ENCODE measurements at places on chromosomes 13 and 19. TPM values are rescaled to one million over a fixed set of nuclear protein-coding genes. Genes with fewer than 3 reads are reported as not detected.

The EBI3 gene
- total RNA-seq, result 3.3 TPM

The TMEM272 gene
- total RNA-seq, result 0.16 TPM

The ADGRE1 gene
- 1.6 TPM for total RNA-seq

The ABCC4 gene
- total RNA-seq, result 18.6 TPM

The GNA15 gene
- total RNA-seq, result 12.5 TPM

The TUBGCP3 gene
- 34.7 TPM for total RNA-seq

The B3GNT3 gene
- total RNA-seq, result 0.42 TPM

The DCT gene
- 0.54 TPM for total RNA-seq

The RFPL4AL1 gene
- not detected for total RNA-seq

The ZNF813 gene
- 4.0 TPM for total RNA-seq

The RELB gene
- 30.0 TPM for total RNA-seq

The FCHO1 gene
- total RNA-seq, result 6.9 TPM

The C19orf73 gene
- 0.49 TPM for total RNA-seq

The LRG1 gene
- 1.4 TPM for total RNA-seq

The ZNF563 gene
- 5.4 TPM for total RNA-seq

The RSPH6A gene
- total RNA-seq, result 0.23 TPM

The CEACAM4 gene
- total RNA-seq, result 0.84 TPM

The C19orf47 gene
- total RNA-seq, result 16.9 TPM

The IZUMO2 gene
- total RNA-seq, result not detected

The CEACAM21 gene
- 3.1 TPM for total RNA-seq

The ZNF471 gene
- 11.0 TPM for total RNA-seq

The CEACAM8 gene
- 0.19 TPM for total RNA-seq

The PSPN gene
- 1.0 TPM for total RNA-seq

The CGB1 gene
- not detected for total RNA-seq

The ADGRE2 gene
- 8.3 TPM for total RNA-seq

The KCNC3 gene
- total RNA-seq, result 3.2 TPM

The ADGRE3 gene
- total RNA-seq, result not detected

The NLRP5 gene
- total RNA-seq, result not detected

The BRME1 gene
- total RNA-seq, result 2.3 TPM

The WIZ gene
- 38.0 TPM for total RNA-seq

The RAB11B gene
- total RNA-seq, result 119 TPM

The PABPC3 gene
- 0.15 TPM for total RNA-seq

The MISP gene
- total RNA-seq, result not detected

The CPB2 gene
- total RNA-seq, result not detected

The ZNF429 gene
- 14.3 TPM for total RNA-seq

The ALKBH7 gene
- total RNA-seq, result 36.5 TPM

The ZNF730 gene
- total RNA-seq, result 0.91 TPM

The CYSLTR2 gene
- total RNA-seq, result 1.1 TPM

The ITPKC gene
- total RNA-seq, result 23.9 TPM

The CEACAM20 gene
- not detected for total RNA-seq

The SH2D3A gene
- total RNA-seq, result 0.68 TPM

The ENOX1 gene
- 2.2 TPM for total RNA-seq

The BEST2 gene
- total RNA-seq, result not detected

Measured in aorta (tissue), 5 donors.